ENCODE measurements at places on chromosomes 7 and 10. TPM values are rescaled to one million over a fixed set of nuclear protein-coding genes. Genes with fewer than 3 reads are reported as not detected.

Gene SFTPD
- total RNA-seq: 0.24 TPM

- DNase-seq: no peak
- no peak overlapping the region for H3K4me3 ChIP-seq
- no peaks in the 10 kb centered on the region for H3K4me1 ChIP-seq
- no peaks in the 10 kb centered on the region for H3K36me3 ChIP-seq
- no peak overlapping the region for H3K27ac ChIP-seq
Measured at GRCh38 chr7:145696071-145696470, 420.5 kb upstream of the CNTNAP2 start.

Gene CPA2
- total RNA-seq: 1.9 TPM

GRCh38 chr10:99854860-99855259 lies 72.4 kb downstream of the ABCC2 start:
- H3K27me3 ChIP-seq: no peaks in the 10 kb centered on the region
- H3K4me3 ChIP-seq: no peak overlapping the region
- no peak for DNase-seq
- no peaks in the 10 kb centered on the region for H3K36me3 ChIP-seq

Gene PTPRN2
- total RNA-seq: not detected

Data from GM12878 (cell line).